ENCODE measurements at places on chromosomes 7 and 10. TPM values are rescaled to one million over a fixed set of nuclear protein-coding genes. Genes with fewer than 3 reads are reported as not detected.

GRCh38 chr10:13262433-13262832 lies 28.3 kb upstream of the UCMA start:
- no peak for DNase-seq

- DNase-seq = peak; percentile 42
Observed at GRCh38 chr7:18109762-18110161, 82.1 kb upstream of the PRPS1L1 start.

Gene DOCK1
- total RNA-seq = 108 TPM

- DNase-seq = no peak
Observed at GRCh38 chr10:33240258-33240657, 94.2 kb downstream of the NRP1 start.

GRCh38 chr7:116305485-116306408 lies 95.4 kb downstream of the TES start:
- no peak for DNase-seq

DNA sequence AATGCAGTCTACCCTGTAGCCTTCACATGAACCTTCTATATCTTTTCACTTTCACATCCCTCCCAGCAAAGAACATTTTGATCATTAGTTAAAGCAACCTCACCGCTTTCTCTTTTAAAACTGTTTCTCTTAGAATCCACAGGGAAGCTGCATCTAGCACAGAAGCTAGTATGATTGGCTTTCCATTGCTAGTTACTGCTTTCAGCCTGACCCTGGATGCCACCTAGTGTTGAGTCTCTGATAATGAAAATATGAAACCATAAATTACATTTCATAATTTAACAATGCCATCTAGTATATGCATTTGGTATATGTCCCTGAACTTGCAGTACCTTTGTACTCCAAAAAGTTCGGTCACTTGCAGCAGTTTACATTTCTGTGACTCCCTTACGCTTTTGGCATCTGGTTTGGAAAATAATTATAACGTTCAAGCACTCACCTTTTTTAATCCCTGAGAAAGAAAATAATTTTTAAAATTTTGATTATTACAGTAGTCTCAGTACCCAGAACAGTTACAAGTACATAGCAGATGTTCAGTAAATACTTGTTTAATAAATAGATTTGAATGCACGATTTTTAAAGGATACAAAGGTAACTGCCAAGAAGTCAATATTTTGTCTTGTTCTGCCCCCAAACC lies 22.7 kb downstream of the CISD1 start:
- DNase-seq = peak; percentile 58

Gene CCL24
- not detected for total RNA-seq

DNA sequence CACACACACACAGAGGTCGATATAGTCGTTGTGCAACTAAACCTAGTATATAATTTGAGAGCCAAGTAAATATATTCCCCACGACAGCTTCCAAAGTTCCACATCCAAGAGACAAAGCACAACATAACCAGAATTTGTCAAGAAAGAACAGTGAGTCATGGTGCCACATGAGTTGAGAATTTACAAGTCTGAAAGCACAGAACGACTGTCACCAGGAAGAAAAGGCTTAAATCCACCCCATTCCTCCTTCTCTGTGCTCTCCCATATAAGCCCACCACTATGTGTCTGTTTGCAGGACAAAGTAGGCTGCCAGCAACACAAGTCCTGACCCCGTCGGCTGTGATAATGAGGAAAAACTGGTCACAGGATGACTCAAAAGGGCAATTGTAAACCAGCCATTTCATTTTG lies 32.8 kb downstream of the GSAP start:
- DNase-seq = peak; percentile 46

GRCh38 chr7:157675427-157675927 lies 338.7 kb downstream of the DNAJB6 start:
- no peak for DNase-seq

DNA sequence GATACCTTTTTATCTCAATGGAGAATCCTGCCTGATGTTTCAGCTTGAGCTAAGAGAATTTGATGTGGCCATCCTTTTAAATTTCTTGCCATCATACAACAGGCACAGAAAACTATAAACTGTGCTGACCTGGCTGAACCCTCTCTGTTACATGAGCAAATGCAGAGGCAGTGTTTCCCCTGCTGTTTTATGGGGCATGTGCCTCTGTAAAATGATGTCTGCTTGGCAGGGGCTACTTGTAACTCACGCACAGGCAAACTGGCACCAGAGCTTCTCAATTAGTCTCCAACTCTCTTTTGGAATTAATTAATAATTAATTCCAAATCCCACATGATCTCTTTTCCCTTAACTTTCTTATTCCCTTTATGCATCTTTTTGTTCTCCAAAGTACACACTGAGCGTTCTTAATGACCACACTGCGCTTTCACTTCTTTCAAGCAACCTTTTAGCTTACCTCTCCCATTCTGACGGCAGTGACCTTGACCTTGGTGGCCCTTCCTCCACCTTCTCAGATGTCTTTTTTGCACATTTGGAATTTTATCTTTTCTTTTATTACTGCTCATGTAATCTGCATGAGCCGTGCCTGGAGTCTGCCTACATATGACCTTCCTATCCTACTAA lies 334.0 kb downstream of the PLXNA4 start:
- no peak for DNase-seq

Gene FAM221A
- total RNA-seq = 4.8 TPM

Gene PARD3
- 154 TPM for total RNA-seq

Gene HOXA7
- 1.2 TPM for total RNA-seq

DNA sequence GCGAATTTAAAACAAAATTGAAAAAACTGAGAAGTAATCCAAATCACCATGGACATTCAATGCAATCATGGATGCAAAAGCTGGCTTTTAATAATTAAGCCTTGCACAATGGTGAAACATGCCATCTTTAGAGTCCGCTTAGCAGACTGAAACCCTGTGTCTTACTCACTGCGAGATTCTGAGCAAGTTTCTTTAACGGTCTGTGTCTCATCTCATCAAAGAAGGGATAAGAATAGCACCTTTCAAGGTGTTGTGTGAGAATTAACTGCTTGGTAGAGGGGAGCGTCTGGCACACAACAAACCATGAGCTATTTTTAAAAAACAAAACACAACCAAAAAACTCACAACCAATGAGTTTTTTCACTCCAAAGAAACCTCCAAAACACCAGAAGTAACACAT lies 21.4 kb downstream of the ACBD7 start:
- DNase-seq = no peak

DNA sequence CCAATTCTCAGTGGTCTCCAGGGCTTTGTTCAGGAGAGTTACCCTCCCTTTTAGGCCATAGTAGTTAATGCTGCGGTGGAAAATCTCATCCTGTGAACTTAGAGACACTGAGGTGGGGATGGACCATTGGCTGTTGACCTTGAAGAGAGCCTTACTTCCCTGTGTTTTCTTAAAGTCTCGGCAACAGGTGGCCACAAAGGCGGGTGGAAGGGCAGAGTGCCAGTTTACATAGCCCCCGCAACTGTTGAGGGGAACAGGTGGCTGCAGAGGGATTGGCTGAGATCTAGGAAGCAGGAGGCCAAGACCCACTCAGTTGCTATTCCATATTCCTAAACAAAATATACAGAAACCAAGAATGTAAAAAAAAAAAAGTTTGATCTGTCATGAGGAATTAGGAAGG lies 160.6 kb downstream of the ST7 start:
- DNase-seq = no peak

Gene H2BK1
- not detected for total RNA-seq

- DNase-seq = peak; percentile 57
Observed at GRCh38 chr7:553636-554111, 34.0 kb upstream of the PDGFA start.

- DNase-seq = no peak
Observed at GRCh38 chr10:29295813-29296212, 6.9 kb downstream of the LYZL1 start.

DNA sequence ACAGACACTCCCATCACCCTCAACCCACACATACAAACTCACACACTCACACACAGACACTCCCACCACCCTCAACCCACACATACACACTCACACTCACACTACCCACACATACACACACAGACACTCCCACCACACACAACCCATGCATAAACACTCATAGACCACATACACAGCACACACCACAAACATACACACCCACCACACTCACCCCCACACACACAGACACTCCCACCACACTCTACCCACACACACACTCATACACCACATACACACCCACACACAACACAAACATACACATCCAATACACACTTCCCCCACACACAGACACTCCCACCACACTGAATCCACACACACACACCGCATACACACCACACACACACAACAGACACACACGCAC lies 521.2 kb downstream of the TCERG1L start:
- DNase-seq = no peak

GRCh38 chr7:28408105-28408959 lies 4.0 kb upstream of the CREB5 start:
- DNase-seq = no peak

DNA sequence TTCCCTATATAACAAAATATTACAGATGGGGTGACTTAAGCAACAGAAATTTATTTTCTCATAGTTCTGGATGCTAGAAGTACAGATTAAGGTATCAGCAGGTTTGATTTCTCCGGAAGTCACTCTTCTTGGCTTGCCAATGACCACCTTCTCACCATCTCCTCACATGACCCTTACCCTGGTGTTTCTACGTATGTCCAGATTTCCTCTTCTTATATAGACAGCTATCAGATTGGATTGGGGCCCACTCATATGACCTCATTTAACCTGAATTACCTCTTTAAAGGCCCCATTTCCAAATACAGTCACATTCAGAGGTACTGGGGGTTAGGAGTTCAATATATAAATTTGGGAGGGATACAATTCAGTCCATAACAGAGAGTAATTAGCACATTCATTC lies 17.0 kb upstream of the RAPGEF5 start:
- DNase-seq = no peak

DNA sequence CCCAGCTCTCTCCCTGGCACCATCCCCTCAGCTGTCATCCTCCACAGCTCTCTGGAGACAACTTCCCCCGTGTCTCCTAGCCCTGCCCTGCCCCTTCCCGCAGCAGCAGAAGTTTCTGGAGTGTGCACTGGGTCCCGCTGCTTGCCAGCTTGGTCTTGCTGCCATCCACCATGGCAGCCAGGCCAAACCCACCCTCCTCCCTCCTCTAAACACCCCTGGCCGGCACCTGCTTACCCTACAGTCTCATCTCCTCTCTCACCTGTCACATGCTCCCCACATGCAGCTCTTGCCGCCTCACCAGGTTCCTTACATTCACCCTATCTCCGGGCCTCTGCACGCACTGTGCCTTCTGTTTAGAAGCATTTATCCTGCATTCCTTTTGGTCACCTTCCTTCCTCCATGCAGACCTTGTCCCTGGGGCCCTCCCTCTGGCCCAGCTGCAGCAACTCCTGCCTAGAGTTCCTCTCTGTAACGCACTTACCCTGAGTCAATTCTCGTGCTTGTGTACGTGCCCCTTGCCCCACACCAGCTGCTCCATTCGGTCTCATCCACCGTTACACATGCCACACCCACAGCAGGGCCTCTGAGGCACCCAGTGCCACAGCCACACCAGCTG lies 93.9 kb upstream of the RET start:
- no peak for DNase-seq

Gene GPR158
- not detected for total RNA-seq

Gene LRRC17
- total RNA-seq = 2.6 TPM

DNA sequence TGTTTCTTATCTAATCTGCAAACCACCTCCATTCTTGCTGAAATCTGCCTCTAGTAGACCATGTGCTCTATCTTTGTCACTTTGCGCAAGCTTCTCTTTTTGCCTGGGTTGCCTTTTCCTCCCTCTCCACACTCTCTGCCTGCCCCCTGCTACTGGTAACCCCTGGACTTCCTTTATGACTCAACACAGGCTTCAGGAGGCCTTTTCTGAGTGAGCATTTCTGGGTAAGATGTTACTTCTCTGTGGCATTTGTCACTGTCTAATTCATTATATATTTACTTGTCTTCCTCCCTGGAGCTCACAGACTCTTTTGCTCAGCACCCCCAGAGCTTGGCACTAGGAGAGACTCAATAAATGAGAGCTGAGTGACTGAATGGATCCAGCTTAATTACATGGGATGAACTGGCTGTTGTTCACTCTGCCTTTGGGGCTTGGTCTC lies 8.4 kb downstream of the GOLGA7B start:
- peak; percentile 59 for DNase-seq

DNA sequence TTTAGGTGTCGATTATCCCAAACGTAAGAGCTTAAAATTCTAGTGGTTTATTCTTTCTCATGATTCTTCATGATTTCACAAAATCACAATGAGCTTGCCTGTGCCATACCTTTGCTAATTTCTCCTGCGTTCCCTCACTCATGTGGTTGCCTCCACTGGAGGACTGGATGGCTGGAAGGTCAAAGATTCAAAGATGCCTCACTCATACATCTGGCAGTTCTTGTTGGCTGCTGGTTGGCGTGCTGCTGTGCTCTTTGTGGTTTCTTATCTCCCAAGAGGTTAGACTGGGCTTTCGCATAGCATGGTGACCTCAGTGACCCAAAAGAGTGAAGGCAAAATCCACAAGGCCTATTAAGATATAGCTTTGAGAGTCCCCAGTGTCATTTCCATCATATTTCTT lies 877.6 kb upstream of the AUTS2 start:
- DNase-seq = no peak

DNA sequence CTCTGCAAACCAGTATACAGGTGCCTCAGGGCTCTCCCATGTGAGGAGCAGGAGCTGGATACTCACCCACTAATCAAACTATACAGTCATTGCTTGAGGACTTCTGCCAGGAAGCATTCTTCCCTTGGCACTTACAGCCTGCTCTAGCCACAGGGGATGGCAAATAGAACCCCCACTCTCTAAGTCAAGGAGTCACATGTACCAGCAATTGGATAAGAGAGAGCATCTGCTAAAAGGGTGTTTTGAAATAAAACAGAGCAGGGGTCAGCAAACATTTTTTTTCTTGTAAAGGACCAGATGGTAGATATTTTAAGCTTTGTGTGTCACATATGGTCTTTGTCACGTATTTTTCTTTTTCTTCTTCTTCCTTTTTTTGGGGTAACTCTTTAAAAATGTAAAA lies 865.2 kb upstream of the GHITM start:
- DNase-seq = no peak

DNA sequence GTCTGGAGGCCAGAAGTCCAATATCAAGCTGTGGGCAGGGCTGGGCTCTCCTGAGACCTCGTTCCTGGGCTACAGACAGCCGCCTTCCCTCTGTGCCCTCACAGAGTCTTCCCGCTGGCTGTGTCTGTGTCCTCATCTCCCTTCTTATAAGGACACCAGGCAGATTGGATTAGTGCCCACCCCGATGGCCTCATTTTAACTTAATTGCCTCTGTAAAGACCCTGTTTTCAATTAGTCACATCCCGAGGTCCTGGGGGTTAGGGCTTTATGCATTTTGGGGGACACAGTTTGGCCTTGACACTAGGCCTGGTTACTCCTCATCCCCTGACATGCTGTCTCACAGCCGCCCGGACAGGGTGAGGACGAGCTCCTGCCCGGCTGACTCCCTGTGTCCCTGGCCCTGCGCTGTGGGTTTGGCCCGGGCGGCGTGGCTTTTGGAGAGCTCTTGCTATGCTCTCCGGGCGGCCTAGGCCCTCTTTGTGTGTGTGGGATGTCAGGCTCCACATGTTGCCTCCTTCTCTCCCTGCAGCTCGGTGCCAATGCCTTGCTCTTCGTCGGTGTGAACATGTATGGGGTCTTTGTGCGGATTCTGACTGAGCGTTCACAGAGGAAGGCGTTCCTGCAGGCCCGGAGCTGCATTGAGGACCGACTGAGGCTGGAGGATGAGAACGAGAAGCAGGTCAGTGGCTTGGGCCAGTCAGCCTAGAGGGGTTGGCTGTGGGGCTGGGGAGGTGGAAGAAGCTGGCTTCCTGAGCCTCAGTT lies 18.2 kb downstream of the ADCY1 start:
- no peak for DNase-seq

Measured in renal cortical epithelial cell (primary cell).